ENCODE measurements at places on chromosomes 16 and 17.

DNA sequence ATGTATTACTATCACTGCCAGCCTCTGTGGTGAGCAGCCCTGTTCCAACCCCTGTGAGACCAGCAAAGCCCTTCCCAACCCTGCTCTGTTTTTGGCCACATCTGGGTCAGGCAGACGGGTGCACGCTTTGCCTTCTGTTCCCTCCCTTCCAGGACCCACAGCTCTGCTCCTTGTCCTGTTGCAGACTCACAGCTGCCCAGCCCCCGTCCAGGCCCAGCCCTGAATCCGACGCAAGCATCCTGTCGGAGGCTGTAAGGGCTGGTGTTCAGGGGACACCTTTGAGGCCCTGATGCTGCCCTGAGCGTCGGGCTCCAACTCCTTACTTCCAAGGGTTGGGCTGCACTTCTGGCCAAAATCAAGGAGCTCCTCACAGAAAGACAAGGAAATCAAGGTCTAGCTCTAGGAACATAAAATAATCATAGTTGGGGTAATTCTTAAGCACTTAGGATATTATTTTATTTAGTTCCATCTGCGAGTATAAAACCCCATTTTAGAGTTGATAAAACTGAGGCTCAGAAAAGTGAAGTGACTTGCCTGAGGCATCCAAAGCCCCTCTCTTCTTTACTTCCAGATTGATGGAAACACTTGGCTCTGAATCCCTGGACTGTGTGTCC, 14.3 kb upstream of the SRCIN1 start:
- DNase-seq = no peak

GRCh38 chr16:11194913-11195312, 61.1 kb downstream of the SOCS1 start:
- no peak for DNase-seq

DNA sequence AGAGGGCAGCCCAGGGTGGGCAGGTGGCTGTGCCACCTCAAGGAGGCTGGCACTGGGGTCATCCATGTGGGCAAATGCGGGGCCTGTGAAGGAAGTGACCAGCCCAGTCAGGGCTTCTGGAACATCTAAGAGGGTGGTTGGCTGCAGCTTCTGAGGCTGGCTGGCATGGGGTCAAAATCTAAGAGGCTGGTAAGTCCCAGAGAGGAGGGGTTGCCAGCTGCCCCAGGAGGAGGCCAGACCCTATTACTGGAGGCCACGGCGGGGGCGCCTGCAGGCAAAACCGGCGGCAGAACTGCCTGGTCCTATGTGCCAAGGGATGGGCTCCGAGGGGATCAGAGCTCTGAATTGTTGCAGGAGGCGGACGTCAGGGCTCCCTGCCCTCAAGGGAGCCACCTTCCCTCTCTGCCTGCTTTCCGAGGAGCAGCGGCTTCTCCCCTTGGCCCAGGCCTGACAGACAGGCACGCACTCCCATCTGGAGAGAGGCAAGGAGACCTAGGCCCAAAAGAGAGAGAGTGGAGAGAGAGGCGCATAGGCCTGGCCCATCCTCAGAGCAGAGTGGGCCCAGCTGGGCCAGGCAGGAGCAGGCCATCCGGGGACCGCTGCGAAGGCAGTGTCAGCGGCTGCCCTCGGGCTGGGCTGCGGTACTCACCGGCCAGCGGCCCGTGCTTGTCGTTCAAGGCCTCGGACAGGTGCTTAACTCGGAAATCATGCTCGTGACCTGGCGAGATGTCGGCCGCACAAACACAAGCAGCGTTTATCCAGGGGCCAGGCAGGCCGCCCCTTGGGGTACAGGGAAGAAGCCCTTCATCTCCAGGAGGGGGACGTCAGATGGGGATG, 10.9 kb downstream of the ZACN start:
- no peak for DNase-seq

- no peak for DNase-seq
Measured at GRCh38 chr16:75702242-75702641, 981 bp upstream of the DUXB start.

DNA sequence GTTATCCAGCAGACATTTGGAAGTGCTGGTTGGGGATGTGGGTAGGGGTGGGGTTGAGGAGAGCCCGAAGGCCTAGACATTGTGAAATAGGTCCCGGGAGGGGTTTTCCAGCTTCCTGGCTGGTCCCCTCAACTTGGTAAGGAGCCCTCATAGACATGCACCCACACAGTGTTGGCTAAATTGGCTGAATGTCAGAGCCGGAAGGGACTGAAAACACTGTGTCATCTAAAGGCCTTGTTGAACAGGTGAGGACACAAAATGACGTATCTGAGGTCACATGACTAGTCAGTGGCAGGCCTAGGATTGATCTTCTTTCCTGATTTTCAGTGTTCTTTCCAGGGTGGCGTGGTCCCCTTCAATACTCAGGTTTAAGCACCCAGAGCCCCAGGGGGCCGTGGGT, 27.6 kb downstream of the ITGB3 start:
- DNase-seq = no peak

GRCh38 chr16:13902677-13903076, 17.3 kb upstream of the ERCC4 start:
- no peak for DNase-seq

DNA sequence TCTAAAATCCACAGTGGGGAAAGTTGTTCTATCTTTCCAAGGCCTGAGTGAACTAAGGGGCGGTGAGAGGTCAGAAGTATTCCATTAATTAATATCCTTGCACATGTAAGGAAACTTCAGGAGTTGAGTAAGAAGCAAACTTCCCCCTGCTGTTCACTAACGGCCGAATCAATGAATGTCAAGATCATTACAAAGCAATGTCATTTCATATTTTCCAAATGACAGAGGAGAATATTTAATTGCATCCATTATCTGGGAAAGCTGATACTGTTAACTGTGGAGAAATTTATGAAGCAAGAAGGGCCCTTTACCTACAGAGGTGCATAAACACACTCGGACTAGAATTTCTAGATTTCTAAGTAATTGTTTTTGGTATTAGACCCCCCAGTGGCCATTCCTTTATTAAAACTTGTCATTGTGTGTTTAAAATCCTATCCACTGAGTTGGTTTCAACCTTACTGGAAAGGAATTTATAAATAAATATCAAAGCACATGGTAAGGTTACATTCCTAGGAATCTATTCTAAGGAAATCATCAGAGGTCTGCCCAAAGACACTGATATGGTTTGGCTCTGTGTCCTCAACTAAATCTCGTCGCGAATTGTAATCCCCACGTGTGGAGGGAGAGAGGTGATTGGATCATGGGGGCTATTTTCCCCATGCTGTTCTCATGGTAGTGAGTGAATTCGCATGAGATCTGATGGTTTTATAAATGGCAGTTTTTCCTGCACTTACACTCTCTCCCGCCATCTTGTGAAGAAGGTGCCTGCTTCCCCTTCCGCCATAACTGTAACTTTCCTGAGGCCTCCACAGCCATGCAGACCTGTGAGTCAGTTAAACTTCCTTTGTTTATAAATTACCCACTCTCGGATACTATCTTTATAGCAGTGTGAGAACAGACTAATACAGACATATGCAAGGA, 20.4 kb upstream of the SMURF2 start:
- no peak for DNase-seq

DNA sequence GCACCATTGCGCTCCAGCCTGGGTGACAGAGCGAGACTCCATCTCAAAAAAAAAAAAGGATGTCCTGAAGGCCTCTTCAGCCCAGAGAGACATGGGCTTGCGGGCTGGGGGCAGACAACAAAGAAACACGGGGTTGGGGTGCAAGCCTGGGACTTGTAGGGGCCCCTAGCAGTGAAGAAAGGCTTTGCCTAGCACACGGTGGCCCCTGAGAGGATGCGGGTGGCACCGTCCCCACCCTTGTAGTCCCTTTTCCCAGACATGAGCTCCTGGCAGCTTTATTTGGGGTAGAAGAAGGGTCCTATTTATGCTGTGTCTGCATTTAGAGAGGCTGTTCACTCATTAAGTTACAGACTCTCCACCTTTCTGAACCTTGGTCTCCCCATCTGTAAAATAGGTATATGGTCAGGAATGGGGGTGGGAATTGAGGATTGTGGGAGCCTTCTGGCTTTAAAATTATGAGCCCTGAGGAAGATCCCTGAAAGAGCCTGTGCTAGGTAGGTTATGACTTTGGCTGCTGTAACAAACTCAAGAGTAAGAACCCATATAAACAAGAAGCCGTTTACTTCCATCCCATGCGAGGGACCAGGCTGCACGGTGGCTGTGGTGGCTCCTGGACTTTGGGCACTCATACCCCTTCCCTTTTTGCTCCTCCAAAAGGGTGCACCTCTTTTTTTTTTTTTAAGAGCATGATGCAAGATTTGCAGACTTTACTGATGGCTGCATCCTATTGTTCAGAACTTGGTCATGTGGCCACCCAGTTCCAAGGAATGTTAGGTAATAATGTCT, 20.6 kb upstream of the ADGRG1 start:
- DNase-seq = no peak

DNA sequence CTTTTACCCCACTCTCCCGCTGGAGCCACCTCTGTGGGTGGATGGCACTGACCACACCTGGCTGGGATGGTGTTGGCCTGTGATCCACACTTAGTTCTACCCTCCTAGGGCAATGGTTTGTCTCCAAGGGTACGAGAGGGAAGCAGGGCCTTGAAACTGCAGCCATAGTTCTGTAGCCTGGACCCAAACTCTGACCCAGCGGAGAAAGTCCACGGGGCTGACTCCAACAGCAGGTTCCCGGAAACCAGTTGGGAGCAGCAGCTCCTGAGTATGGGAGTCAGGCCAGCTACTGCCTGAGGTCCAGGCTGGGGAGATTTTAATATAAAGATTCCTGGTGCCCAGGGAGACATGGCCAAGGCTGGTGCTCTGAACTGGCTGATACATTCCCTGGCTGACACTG, 23.6 kb upstream of the MTSS2 start:
- DNase-seq = no peak

- no peak for DNase-seq
Measured at GRCh38 chr16:4879049-4879448, 31.8 kb downstream of the UBN1 start.

GRCh38 chr16:19810817-19811731, 73.6 kb downstream of the GPRC5B start:
- no peak for DNase-seq

DNA sequence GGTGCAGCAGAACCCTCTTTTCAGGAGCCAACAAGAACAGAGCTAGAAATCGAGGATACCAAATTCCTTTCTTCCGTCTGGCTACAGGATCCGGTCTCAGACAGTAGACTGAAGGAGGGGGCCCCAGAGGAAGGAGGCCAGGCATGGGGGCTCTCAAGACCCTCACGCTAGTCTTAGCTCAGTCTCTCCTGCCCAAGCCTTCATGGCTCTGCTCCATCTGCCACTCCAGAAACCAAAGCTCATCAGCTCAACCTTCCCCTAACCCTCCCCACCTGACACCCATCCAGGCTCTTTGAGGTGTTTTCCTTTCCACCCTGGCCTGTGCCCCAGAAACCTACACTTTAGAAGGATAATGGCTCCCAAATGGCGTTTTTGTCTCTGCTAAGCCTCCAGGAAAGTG, 6.2 kb upstream of the TMEM92 start:
- DNase-seq = no peak

GRCh38 chr17:4551141-4551540, 4.0 kb downstream of the MYBBP1A start:
- no peak for DNase-seq

DNA sequence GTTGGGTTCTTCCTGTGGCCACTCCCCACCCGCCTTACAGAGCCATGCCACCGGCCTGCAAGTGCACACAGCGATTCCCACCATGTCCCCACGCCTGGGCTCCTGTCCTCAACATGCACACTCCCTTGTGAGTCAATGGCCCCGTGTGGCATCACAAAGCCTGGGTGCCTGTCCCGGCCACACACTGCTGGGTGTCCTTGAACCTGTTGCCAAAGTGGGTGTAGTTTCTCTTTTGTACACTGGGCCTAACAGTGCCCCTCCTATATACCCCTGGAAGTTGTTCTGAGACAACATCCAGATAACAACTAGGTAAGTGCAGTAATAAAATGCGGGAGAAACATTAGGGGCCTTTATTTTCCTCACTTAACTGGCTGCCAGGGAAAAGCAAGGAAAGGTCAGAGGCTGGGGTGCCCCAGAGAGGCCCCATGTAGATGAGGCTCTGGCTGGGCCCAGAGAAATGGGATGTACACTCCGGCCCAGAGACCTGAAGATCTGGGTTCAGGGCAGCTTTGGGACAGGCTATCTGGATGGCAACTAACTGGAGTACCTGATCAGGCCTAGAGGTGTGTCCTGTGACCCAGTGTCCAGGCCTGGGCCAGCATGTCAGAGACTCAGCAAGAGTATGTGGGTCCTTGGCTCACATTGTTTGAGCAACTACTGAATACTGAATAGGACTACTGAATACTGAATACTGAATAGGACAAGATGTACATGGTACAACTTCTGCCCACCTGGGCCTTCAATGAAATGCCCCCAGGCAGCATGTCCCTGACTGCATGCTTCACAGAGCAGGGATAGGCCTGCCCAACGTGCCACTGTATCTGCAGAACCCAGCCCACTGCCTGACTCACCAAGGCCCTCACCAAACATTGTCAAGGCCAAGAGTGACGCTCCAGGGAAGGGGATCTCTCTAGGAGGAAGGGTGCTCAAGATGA, 8.3 kb downstream of the ABCC3 start:
- DNase-seq = no peak

DNA sequence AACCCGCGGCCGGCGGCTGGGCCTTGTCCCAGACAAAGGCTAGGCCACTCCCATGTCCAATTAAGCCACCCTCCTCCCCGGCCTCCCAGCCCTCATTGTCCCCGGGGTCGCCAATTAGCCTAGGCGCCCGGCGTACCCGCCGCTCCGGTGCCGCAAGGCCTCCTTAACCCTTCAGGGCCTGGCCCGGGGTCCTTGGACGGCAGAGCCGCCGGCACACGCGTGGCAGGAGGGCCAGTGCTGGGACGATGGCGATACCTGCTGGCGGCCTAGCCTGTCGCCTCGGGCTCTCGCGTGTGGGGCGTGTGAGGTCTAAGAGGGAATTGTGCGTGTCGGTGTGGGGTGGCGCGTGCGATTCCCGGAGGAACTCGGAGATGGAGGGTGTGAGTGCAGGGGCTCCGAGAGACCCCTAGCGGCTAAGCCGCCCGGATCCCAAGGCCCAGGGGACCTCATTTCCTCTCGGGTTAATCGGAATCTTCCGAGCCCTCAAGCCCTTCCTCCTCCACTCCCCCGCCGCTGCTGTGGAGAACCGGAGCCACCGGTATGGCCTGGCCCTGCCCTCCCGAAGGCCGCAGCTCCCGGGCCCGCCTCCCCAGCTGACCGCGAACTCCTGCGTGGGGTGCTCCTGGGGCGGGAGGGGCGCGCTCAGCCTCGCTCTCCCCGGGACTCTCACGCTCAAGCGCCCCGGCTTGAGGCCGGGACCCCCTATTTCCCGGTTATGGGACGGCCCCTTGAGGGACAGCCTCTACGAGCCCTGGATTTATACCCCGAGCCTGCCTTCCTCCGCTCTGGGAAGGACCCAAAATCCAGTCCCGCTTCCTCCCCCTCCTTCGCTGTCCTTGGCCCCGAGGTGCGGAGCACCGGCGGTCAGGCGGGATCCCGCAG, 11.9 kb downstream of the TBX2 start:
- no peak for DNase-seq

- no peak for DNase-seq
Measured at GRCh38 chr16:46970089-46970488, 3.4 kb downstream of the DNAJA2 start.

DNA sequence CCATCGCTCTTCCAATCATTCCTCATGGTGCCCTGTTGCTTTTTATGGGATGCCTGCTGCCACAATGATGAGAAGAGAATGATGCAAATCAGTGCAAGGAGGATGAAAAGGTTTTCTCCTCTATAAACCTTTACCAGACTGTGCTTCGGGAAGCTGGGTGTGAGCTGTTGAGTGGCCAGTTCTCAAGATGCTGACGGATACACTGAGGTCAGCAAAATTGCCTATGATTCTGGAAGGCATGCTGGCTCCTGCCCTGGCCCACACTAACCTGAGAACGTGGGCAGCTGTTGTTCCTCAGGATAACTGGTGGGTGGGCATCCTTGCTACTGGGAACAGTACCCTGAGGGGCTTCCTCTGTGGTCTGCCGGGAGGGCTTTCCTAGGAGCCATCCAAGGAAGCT, 795 bp upstream of the PIRT start:
- no peak for DNase-seq

All from memory B cell (primary cell).